D721Med (cell line): ENCODE measurements at places on chromosomes 7 and 10.

DNA sequence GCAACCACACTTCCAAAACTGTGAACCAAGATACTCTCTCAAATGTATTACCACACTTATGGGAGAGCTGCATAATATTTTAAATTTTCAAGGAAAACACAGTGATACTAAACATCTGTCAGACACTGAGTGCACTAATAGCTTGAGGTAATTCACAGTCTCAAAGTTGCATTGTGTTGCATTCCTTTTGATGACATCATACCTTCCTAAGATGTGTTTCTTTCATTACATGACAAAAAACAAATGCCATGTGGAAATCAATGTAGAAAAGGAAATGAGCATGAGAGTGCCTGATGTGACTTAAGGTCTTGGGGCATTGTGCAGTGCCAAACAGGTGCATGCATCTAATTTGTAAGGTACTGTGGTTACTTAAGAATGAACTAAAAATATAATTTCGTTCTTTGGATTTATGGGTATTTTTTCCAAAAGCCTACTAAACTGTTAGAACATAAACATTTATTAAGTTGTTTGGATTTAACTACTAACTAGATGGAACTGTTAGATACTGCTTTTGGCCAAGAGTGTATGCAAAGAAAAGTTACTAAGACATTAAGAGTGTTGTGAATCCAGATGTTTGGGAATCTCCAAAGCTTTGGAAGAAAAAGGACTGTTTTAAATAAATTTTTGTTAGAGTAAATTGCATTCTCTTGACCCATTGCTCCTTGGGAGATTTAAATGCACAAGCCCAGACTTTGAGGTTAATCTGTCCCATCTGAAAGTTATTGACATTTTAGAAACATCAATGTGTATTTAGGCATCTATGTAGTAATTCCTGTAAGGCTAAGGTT lies 496.2 kb upstream of the SEMA3D start:
- no peak for DNase-seq

DNA sequence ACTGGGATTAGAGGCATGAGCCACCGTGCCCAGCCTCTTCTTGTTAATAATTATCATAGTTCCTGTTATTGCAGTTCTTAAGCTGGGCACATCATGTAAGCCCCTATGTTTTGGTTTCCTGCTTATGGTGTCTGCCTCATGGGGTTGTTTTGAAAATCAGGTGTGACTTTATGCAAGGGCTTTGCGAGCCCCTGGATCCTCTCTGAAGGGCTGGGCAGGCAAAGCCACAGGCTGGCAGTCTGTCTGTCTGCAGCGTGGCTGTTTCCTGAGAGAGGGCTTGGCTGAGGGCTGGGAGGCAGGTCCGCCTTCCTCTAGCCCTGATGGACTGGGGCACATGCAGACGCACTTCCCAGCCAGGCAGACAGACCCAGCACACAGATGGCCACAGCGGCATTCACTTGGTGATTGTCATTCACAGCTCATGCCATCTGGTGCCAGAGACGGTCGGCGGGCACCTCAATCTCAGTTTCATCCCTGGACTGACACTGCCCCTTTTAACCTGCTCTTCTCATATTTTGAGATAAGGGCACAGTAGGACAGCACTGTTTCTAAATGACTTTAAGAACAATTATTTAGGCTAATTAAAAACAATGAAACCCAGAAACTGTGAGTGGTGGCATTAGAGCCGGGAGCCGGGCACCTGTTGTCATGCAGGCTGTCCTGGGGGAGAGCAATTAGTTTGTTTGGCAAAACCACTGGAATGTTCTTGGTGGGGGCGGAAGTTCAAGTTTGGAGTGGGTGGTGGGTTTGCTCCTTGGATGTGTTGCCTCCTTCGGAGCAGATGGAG lies 35.5 kb downstream of the RBM20 start:
- DNase-seq: no peak

DNA sequence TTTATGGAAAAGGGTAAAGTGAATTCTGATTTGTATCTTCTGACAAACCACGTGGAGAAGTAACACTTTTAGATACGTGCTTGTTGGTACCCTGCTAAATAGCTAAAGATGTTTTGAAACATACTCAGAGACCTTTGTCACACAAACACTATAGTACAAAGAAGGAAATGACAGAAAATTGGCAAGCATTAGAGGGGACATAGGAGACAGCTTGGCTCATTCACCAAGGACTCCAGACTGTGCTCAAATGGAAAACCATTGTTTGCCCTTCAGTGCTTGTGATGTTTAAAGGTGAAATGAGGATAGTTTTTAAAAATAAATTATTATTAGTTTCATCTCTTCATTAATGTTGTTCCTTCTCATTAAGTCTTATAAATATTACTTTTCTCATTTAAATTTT lies 34.0 kb upstream of the CD36 start:
- no peak for DNase-seq

GRCh38 chr10:32957341-32958084 lies 517 bp downstream of the ITGB1 start:
- DNase-seq: no peak

- DNase-seq: no peak
Observed at GRCh38 chr10:49647985-49648795, 31.3 kb upstream of the C10orf53 start.

- no peak for DNase-seq
Observed at GRCh38 chr10:90413196-90413595, 444.6 kb downstream of the HTR7 start.

DNA sequence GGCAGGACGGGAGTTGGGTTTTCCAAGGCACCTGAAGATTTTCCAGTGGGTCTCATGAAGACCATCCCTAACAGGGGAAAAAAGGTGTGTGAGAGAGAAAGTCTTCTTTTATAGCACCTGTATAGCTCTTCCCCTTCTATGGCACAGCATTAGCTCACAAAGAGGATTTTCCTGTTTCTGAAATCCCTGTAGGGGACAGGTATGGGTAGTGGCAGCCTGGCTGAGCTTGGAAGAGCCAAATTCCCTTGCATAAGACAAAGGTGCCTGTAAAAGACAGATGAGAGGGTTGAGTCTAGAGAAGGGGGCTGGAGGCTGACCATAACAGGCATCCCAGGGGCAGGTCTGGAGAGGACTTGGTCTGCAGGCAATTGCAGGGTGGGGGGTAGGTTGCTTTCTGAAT lies 63.7 kb downstream of the COL13A1 start:
- no peak for DNase-seq
